ENCODE measurements at places on chromosomes 1 and 21.

DNA sequence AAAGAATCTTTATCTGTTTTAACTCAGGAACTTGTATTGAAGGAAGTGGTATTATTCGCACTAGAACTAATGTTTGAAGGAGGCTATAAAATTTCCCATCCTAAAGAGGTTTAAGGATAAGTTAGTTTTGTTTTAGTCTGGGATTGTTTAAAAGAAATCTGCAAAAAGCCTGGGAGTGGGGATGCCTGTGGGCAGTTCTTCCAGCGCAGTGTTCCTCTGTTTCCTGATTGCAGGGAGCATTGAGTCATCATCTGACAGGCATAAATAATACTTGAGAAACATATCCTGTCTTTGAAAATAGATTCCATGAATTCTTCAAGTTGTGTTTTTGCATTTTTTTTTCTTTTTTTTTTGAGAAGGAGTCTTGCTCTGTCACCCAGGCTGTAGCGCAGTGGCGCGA, 350.8 kb upstream of the PTBP2 start:
- no peak for DNase-seq

- no peak for DNase-seq
Measured at GRCh38 chr1:90413519-90413918, 303.6 kb downstream of the BARHL2 start.

DNA sequence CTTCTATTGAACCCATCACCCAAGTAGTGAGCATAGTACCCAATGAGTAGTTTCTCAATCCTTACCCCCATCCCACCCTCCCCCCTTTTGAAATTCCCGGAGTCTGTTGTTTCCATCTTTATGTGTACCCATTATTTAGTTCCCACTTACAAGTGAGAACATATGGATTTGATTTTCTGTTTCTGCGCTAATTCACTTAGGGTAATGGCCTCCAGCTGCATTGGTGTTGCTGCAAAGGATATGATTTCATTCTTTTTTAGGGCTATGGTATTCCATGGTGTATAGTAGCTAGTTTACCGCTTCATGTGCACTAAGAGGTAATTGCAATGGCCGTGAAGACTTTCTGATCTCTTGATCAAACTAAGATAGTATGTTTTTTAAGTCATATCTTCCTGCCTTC, 107.5 kb upstream of the SERTAD4 start:
- no peak for DNase-seq

- no peak for DNase-seq
Measured at GRCh38 chr1:29172415-29172939, 9.2 kb downstream of the SRSF4 start.

DNA sequence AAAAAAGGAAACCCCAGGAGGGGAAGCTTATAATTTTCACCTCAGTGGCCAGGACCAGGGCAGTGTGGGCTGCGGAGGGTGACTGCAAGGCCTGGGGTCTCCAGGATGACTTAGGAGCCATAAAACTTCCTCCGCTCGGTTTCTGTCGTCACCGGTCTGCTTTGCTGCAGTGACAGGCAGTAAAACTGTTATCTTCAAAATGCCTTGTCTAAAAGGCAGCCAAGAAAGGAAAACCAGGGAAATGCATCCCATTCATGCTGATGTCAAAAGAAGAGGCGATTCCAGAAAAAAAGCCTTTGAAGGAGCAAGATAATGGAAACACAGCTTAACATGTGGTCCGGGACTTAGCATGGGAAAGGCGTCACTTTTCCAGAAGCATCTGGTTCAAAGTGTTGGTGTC, 42.0 kb downstream of the COL6A1 start:
- no peak for DNase-seq

GRCh38 chr1:178275049-178275448, 181.1 kb downstream of the RASAL2 start:
- DNase-seq, result no peak

GRCh38 chr1:69513601-69514000, 54.1 kb upstream of the LRRC7 start:
- DNase-seq, result no peak

DNA sequence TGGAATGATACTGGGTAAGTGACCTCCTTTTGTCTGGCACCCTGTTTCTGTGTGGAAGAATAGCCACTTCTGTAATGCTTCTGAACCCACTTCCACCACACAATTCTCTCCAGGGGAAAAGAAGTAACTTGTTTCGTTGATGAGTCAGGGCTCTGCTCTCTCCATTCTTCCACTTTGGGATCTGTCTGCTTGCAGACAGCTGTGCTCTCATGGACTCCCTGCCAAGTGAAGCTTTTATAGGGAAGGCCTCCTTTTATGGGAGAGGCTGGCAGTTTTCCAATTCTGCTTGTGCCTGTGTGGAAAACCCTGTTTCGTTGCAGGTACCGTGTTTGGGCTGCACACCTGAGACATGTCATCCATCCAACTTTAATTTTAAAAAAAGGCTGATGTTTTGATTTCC, 130.7 kb downstream of the GIPC2 start:
- peak; percentile 7 for DNase-seq

GRCh38 chr1:195909061-195909460, 699.2 kb downstream of the KCNT2 start:
- DNase-seq, result no peak

DNA sequence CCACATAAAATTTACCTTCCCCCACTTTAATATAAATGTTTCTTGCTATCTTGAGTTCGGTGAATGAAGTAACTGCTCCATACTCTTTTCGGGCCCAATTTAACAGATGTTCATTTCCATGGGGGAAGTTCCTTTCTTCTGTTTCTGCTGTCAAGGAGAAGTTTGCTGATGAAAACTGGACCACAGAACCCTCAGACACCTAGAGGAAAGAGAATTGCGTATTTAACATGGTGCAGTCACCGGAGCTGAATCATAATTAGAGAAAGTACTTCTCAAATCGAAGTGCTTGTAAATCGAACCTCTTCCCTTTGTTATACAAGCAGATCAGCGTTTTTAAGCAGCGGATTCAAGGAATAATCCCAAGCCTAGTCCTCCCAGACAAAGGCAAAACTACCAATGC, 151.2 kb downstream of the TGFBR3 start:
- DNase-seq, result no peak

DNA sequence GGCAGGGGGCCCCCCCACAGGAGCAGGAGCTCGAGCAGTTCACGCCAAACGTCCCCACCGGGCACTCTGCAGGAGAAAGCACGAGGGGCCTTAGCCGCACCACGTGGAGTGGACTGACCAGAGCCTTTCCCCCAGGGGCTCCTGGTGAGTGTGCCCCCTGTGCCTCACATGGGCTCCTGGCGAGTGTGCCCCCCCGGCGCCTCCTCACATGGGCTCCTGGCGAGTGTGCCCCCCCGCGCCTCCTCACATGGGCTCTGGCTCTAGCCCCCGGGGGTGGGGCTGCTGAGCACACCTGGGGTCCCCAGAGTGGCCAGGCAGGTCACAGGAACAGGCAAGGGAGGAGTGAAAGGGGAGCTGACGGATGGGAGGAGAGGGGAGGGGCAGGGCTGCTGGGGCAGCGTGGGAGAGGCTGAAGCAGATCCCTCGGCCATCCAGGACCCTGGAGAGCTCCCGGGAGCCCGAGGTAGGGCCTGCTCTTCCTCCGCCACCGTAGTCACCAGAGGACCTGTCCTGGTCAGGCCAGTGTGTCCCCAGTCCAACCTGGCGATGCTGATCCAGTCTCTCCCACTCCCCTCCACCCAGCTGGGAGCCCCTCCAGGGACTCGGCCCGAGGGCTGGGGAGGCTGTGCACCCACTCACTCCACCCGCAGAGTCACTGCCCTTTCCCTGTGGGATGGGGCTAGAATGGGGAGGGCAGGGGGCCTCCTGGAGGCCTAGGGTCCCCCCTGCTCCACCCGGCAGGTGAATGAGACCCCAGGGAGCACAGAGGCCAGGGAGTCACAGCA, 47.6 kb downstream of the ARHGEF16 start:
- DNase-seq, result no peak

- DNase-seq, result no peak
Measured at GRCh38 chr1:71881611-71882010, 400.7 kb downstream of the NEGR1 start.

GRCh38 chr1:67558449-67559193, 126.4 kb upstream of the GADD45A start:
- no peak for DNase-seq

All from NCI-H2081 treated with DMSO at 0.1 percent for 48 hours (cell line).